ENCODE measurements at places on chromosomes 4 and X. TPM values are rescaled to one million over a fixed set of nuclear protein-coding genes. Genes with fewer than 3 reads are reported as not detected.

GRCh38 chrX:3445806-3446490, 99.5 kb upstream of the MXRA5 start:
- no peak for DNase-seq

DNA sequence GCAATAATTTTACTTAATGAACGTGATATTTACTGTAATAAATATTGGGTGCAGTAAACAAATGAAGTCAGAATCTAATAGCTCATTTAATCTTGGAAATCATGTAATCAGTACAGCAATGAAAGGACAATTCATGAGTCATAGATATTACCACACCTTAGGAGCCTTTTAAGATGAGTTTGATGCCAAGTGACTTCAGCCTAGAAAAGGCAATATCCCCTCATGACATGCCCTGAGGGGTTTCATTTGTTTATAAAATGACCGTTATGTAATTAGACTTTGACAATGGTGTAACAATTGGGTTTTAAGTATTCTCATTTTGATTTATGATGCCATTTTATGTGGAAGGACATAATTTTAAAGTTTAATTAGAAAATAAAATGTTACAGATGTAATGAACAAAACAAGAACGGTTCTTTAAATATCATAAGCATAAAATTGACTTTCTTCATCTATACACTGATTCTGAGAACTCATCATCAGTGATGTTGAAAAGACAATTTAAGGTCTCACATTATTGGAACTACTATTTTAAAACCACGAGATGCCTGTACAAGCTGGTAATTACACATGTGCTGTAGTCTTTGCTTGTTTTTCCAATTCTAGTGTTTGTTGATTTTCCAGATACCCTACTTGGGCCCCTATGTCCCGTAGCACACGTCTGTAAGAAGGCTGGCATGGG, 5.0 kb downstream of the FGF2 start:
- no peak for DNase-seq

DNA sequence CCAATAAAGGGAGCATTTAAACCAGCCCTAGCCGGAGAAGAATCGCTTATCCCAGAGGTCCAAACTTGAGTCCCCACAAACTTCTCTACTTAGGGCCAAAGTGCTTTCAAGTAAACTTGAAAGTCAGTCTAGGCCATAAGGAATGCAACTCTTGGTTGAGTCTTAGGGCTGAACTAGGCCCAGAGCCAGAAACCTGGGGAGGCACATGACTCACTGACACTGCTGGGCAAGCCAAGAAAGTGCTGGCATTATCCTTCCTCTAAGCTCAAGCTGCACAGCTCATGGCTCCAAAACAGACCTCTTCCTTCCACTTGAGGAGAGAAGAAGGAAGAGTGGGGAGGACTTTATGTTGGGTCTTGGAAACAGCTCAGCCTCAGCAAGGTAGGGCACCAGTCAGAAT, 1257.3 kb upstream of the DIAPH2 start:
- DNase-seq, result no peak

Gene PABPC4L
- total RNA-seq, result not detected

DNA sequence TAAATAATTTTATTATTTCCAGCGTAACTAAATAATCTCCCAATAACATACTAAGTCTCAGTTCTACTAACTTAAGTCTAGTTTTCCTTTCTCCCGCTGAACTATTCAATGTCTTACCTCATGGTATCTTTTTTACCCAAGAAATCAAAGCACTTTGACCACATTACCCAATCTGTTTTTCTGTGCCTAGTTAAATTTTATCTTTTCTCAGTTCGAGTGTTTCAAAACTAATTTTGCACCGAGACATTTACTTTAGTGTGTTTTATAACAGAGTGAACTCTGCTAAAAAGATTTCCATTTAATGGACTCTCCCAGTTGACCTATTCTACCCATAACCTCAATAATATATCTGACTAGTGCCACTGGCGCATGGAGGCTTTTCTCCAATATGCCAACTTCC, 67.6 kb upstream of the IRF2 start:
- no peak for DNase-seq

Data from transverse colon (tissue), 4 donors.